Stimulated activated CD8-positive, alpha-beta memory T cell treated with anti-CD3 and anti-CD28 coated beads, Interleukin-15, amount 100 ng/mL, for 4 hours (primary cell): ENCODE measurements at places on chromosomes 1 and 21.

DNA sequence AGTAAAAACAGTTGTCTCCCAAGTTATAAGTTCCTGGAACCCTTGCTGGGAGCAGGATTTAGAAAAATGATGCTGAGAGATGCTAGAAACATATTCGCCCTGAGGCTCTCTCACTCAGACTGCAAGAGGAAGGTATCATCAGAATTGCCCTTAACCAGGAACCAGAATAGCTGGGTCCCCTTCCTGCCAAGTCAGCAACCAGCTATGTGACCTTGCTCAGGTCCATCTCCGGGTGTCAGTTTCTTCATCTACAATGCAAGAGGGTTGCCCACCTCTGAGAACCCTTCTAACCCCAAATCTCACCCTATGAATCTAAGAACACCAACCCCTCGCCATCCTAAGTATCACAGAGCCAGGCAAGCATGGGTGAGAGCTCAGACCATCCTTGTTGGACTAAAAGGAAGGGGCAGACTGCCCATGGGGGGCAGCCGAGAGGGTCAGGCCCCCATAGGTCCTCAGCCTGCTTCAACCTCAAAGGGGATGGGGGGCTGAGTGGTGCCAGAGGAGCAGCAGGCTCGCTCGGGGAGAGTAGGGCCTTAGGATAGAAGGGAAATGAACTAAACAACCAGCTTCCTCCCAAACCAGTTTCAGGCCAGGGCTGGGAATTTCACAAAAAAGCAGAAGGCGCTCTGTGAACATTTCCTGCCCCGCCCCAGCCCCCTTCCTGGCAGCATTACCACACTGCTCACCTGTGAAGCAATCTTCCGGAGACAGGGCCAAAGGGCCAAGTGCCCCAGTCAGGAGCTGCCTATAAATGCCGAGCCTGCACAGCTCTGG lies 390 bp upstream of the S100A9 start:
- no peak for DNase-seq

GRCh38 chr1:164644774-164645644 lies 86.0 kb downstream of the PBX1 start:
- DNase-seq, result no peak

DNA sequence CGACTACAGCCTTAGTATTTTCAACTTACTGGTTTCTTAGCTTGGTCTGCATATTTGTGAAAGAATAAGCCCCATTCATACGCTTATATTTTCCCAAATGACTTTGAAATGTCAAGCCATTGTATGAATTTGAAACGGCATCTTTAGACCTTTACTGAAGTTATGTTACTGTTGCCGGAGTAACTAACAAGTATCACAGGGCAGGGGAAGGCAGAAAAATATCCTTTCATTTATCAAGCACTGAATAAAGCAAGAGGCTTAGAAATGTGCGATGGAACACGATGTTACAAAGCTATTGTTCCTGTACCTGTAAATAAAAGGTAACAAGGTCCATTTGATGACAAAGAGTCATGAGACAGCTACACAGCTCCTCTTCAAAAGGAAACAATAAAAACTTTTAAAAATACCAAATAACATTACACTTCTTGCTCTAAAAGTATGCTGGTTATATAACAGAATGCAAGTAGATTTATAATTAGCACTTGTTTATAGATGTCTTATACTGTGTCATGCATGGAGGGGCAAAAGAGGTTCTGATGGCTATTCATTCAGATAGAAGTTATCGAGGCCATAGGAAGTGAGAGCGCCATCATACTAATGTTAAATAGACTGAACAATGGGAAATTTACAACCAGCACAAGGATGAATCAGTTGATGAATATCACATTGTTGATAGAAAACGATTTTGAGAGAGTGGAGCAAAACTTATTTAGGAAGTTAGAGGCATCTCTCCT lies 322.6 kb downstream of the RGS7 start:
- DNase-seq, result no peak

DNA sequence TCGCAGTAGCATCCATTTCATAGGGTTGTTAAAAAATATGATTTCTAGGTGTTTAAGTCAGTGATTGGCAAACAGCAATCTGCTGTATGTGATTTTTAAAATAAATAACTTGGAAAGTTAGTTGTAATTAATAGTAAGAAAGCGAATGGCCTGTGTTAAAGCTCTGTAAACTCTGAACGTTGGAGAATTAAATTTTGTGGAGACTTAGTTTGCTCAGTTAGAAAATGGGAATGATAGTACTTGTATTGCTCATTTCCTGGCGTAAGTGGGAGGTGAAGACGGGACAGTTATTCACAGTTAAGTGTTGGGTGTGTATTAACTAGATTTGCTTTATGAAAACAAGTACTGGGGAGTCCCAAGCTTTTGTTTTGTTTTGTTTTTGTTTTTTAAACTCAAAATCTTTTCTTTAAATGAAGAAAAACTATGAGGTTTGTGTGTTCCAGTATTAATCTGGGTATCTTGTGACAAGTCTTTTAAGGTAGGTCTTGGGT lies 995 bp downstream of the CACYBP start:
- no peak for DNase-seq

DNA sequence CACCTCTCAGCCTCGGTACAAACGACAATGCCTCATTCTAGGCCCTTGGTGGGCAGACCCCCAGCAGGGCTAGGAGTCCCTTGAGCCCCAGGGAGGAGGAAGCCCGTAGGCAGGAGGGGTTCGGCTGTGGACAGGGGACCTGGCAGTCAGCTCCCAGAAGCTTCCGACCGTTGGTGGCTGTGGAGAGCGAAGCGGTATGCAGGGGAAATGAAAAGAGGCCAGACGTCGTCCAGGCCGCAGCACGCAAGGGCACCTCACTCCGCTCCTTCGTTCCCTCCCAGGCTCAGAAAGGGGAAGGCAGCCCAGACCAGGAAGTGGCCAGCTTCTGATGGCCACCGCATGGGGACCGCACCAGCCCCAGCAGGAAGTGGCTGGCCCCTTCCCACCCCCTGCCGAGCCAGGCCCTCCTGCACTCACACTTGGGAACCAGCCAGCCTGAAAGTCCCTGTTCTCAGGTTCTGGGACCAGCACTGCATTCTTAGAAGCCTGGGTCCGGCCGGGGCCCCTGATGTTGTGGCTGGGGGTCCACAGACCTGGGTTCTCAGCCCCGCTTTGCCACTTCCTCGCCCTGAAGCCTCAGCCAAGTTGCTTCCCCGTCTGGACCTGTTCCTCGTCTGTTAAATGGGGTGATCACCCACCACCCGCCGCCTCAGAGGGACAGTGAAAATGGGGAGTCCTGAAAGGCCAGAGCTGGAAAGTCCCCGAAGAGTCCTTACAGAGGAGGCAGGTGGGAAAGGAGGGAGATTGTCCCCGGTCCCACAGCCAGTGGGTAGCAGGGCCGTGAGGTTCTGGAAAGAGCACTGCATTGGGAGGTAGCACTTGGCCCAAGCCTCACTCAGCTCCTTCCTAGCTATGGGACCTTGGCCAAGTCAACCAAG lies 104.0 kb upstream of the RUNX3 start:
- DNase-seq, result no peak

DNA sequence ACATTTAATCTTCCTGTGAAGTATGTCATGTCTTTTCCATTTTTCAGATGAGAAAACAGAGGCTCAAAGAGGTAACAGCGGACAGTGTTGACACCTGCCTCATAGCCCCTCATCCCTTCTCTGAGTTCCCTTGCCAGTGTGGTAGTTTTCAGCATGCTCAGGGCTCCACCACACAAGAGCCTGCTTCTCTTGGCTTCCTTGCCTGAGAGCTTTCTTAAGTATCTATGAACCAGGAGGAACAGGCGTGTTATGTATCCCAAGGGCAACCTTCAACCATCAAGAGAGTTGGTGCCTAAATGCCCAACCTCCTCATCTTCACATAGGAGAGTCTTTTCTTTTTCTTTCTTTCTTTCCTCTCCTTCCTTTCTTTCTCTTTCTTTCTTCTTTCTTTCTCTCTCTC lies 5.9 kb upstream of the PAFAH2 start:
- no peak for DNase-seq

DNA sequence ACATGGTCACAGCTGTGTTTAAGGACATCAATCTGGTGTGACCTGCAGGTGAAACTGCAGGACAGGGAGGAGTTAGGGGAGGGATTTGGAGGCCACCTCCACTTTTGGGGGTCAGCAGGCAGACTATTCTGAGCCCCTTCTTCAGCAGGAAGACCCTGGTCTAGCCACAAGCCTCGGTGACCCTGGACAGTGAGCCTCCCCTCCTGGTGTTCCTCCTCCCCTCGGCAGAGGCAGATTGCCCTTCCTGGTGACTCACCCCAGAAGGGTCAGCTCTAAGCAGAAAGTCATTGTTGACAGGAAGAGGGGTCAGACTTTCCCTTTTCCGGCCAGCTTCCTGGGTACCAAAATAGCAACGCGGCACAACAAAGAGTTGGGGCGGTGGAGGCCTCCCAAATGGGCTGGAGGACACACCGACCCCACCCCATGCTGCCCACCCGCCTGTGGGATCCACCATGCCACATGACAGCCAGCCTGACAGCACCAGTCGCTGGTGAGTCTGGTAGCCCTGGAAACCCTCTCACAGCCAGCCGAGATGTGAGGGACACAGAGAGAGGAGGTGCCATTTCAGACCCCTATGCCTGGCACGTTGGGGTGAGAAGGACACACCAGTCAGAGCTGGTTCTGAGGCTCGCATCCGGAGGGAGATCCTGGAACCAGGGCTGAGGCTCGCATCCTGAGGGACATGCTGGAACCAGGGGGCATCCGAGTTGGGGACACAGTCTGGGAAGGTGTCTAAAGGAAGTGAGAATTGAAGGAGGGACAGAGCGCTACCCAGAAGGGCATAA lies 14.7 kb upstream of the CSF1 start:
- no peak for DNase-seq

GRCh38 chr1:179490611-179491010 lies 85.1 kb downstream of the NPHS2 start:
- DNase-seq, result no peak

DNA sequence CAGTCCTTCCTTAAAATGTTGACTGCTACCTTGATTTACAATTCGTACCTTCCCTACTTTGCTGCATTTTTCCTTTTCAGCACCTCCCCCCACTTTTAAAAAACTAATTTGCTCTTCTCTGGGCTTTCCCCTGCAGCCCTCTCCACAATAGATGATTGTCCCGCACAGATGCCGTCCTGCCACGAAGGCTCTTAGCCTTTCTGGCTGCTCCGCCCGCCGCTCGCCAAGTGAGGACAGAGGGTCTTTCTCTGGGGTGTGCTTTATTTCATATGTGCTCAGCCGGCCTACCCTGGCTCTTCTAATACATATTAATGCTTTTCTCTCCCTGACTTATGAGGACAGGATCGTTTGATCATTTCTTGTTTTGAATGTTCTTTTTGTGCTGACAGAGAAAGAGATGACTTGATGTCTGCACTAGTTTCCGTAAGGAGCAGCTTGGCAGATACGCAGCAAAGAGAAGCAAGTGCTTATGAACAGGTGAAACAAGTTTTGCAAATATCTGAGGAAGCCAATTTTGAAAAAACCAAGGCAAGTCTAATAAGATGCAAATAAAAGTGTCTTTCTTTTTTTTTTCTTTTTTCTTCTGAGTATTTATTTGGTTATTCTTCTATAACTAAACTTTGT lies 60.6 kb downstream of the SDCCAG8 start:
- no peak for DNase-seq
